ENCODE measurements at places on chromosomes 16 and 17.

DNA sequence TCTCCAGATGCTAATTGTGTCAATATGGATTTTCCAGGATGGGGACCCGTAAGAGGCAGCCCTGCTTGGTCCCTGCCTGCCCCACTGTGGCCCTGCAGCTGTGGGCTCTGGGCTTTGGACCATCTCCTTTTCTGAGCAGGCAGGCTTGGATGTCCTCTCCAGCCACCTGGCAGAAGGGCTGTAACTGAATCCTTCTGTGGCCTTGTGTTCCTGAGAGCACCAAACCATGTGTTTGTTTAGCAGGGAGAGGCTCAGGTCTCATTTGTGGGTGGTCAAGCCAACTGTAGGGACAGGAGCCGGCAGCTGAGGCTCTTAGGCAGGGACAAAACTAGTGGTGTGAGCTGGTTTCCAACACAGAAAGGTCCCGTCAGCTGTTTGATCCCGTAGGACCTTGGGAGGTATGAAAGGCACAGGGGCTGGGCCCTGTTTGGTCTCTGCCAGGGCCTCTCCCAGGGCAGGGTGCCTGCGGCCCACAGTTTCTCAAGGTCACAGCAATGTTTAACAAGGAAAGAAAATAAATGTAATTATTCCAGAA is 18.5 kb downstream of the SEC14L5 start:
- no peak for DNase-seq

DNA sequence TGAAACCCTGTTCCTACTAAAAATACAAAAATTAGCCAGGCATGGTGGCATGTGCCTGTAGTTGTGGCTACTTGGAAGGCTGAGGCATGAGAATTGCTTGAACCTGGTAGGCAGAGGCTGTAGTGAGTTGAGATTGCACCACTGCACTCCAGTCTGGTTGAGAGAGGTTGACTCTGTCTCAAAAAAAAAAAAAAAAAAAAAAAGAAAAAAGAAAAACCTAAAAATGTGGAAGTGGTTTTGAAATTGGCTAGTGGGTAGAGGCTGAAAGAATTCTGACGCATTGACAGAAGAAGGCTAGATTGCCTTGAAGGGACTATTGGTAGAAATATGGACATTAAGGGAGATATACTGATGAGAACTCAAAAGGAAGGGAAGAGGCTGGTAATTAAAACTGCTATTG is 33.6 kb upstream of the CPPED1 start:
- DNase-seq: no peak

GRCh38 chr16:23088018-23088417 is 61.2 kb downstream of the USP31 start:
- no peak for DNase-seq

DNA sequence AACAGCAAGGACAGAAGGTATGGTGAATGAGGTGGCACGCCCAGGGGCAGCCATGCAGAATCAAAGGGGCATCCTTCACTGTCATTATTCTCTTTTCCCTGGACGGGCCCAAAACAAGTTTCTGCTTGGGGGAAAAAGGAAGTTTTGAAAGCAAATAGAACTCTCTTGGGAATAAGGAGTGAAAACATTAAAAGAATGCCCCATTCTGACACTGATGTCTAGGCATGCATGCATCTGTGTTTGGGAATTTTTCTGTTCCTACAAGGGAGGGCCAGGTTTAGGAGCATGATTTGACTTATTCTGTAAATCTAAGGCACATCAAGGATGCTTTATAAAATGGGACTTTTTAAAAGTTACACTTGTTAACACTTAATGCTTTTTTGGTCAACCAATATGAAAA is 34.3 kb upstream of the SLC12A3 start:
- no peak for DNase-seq

- no peak for DNase-seq
Observed at GRCh38 chr16:50560903-50561863, 13.0 kb downstream of the NKD1 start.

GRCh38 chr17:2925011-2925410 is 128.8 kb downstream of the RAP1GAP2 start:
- no peak for DNase-seq

GRCh38 chr17:5325851-5326250 is 43.8 kb downstream of the RABEP1 start:
- no peak for DNase-seq

- DNase-seq: no peak
Observed at GRCh38 chr16:47067203-47067602, 76.5 kb downstream of the NETO2 start.

GRCh38 chr16:72996291-72997062 is 51.5 kb downstream of the ZFHX3 start:
- DNase-seq: no peak

DNA sequence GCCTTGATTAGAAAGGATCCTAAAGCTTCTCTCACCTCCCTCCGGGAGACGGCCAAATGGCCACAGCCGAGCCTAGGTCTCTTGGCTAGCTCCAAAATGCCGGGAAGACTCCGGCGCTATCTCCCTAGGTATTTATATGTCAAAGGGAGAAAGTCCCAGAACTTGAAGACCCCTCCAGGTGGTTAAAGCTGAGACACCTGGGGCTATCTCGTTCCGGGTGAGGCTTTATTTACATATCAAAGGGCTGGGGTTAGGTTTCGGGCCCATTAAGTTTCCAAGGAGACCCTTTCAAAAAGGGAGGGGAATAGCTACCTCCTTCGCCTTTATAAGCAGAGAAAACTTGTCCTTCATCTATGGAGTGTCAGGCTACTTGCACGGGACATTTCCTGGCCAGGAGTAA is 70.9 kb upstream of the KIFC3 start:
- no peak for DNase-seq

- no peak for DNase-seq
Observed at GRCh38 chr17:44352828-44353671, 7.9 kb downstream of the GRN start.

- DNase-seq: peak; percentile 62
Observed at GRCh38 chr17:32350666-32351418, 885 bp downstream of the ZNF207 start.

GRCh38 chr16:30406795-30407101 is 658 bp upstream of the ZNF771 start:
- DNase-seq: no peak

DNA sequence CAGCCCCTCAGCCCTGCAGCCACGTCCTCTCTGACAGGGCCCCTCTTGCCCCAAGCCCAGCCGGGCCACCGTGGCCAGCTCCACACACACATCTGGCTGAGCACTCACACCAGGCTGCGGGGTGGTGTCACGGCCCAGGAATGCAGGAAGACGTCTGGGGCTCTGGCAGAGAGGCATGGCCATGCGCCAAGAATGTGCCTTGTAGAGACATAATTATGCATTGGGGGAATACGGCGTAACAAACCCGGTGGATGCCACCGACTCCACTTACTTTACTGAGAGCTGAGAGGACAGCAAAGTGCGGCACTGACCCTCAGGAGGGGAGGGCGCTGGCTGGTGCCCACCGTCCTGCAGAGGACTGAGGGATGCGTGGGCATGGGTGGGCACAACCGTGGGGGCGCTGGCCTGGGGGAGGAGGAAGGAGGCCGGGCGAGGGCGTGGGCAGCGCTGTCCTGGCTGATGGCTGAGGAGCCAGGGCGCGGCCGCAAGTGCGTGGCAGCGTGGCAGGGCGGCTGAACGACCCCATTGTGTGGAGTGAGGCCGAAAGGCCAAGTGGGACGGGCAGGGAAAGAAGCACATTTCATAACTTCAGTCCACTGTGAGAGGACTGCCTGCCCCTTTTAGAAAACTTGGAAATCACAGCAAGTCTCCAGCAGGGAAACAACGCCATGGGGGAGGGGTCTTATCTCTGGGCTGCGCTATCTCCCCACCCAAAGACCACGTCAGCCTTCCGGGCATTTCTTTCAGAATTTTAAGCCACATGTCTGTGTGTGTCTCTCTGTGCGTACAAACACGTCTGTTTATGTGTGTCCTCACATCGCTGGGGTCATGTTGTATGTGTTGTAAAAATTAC is 30.6 kb downstream of the METRNL start:
- peak; percentile 85 for DNase-seq

DNA sequence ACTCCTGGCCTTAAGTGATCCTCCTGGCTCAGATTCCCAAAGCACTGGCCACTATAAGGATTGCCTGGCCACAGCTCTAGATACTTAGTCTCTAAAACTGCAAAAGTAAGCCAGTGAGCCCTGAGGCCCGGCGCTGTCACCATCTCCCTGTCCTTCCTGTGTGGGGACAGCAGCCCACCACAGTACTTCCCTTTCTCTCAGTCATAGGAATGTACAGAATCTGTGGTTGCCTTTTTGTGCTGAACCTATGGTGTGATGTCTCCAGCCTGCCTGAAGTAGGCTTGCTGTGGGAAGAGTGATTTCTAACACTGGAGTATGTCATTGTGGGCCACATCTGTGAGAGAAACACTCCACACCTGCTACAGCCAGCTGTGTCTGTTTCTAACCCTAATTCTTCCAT is 24.7 kb downstream of the NTAN1 start:
- DNase-seq: no peak

GRCh38 chr16:79012671-79013434 is 587.7 kb downstream of the MAF start:
- no peak for DNase-seq

DNA sequence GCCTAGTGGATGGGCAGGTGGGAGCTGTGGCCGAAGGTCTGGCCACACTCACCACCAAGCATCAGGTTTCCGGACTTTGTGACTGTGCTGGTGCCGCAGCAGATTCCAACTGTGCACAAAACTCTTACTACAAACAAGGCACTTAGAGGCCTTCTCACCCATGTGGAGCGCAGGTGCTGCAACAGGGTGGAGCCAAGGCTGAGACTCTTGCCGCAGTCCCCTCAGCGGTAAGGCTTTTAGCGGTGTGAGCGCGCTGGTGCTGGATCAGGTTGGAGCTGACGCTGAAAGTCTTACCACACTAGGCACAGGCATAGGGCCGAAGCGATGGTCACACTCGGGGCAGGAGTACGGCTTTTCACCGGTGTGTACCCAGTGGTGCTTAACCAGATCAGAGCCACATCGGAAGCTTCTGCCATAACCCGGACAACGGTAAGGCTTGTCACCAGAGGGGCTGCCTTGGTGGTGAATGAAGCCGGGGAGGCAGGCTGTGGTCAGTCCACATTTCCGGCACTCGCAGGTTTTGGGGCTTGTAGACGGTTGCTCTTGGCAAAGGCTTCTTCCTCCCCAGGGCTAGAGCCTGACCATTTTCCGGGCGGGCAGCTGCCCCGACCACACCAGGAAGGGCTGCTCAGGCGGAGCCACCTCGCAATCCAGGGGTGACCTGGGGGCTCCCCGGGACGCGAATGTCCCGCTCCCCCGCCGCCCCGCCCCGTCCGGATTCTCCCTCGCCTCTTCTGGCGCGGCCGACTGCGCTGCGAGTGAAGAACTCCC is 1.0 kb upstream of the ARMC5 start:
- DNase-seq: peak; percentile 35

DNA sequence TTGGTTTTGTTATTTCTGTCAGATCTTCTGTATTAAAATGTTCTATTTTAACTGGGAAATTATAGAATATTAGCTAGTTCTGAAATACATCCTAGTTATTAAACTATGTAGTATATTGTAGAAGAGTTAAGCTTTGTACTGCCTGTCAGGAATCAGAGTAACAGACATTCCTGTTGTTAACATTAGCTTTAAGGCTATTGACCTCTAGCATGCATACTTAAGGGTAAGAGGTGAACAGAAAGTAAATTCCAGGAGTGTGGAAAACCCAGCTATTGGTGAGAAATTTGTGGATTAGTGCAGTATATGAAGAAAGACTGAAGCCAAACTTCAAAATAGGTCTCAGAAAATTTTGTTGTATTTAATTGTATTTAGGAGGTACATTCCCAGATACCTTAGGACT is 111.3 kb downstream of the CHD9 start:
- DNase-seq: no peak

DNA sequence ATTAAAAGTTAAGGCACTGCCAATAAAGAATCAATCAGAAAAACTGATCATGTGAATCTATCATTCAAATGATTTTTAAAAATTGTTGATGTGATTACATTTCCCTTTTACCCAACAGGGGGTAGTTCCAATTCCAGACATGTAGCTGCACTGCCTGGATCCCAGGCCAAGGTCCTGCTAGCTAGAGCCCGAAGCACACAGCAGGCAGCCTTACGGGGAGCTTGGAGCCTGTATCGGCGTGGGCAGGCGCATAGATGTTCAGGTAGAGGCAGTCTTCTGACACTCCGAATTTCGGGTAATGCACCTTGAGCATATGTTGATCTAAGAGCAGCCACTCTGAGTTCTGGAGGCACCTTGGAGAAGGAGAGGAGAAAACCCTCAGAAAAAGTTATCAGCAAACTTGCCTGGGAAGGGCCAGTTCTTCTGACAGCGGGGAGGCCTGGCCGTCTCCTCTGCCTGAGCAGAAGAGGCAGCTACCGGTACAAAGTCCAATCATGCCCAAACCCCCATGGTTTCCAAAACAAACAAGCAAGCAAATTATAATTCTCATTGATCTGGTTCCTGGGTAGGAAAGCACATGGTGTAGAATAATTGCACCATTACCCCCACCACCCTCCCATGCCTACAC is 3.6 kb downstream of the CES5A start:
- DNase-seq: no peak

DNA sequence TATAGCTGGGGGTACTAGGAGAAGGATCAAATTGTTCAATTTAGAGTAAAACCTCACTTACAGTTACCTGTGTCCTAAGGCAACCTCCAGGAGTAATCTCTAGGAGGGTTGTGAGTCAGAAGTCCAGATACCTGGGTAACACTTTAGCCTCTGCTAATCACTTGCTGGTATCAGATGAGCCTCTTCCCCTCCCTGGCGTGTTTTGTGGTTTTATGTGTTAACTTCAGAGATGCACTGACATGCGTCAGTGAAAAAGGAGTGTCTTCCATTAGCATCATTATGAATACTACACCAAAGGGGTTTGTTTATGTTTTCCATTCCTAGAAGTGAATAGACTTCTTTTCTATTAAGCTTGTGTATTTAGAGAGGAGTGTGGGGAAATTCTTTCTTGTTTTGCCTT is 208.2 kb downstream of the FTO start:
- DNase-seq: peak; percentile 80

GRCh38 chr16:46555951-46556350 is 65.2 kb downstream of the SHCBP1 start:
- DNase-seq: peak; percentile 11

DNA sequence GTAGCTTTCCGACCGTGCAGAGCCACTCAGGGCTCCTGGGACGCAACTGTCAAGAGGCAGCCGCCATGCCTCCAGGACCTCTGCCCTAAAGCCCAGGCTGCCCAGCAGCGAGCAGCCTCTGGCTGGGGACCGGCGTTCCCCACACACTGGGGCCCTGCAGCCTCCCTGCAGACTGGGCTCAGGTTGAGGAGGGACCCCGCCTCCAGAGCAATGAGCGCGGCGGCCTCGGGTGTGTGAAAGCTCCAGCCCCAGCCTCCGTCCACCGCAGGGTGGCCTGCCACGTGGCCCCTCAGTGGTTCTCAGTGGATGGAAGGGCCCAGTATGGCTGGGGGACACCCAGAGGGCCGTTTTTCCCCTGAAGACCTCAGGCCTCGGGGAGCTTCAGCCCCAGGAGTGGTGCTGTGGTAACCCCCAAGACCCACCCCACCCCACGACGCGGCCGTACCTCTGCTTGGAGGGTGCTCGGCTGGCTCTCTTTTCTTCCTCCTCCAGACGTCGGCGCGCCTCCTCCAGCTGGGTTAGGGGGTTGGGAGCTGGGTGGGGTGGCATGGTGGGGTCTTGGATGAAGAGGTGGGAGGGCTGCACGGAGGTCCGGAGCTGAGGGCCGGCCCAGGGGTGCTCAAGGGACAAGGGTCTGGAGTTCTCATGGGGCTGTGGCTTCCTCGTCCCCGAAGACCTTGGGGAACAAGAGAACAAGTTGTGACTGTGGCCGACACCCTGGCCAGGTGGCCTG is 10.2 kb downstream of the PDIA2 start:
- DNase-seq: no peak

GRCh38 chr17:15239491-15239890 is 25.6 kb downstream of the PMP22 start:
- DNase-seq: no peak
